ENCODE measurements at places on chromosomes 13 and 19.

GRCh38 chr13:114078461-114079451 lies 53.7 kb downstream of the RASA3 start:
- DNase-seq, result no peak

DNA sequence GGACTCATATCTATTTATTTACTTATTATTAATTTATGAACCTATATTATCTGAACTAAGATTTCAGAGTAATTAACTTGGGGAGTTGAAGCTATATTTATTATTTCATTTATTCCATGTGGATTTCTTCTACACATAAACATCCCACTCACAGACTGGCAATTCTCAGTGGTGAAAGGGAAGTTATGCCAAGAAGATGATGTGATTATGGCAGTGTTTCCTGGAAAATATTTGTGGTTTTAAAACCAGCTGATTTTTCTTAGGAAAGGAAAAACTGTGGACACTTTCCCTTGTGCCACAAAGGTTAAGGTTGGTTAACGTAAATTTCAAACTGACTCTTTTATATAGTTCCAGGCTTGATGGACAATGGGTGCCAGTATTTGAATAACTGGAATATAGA lies 513.1 kb downstream of the SLITRK6 start:
- DNase-seq, result no peak

- DNase-seq, result peak; percentile 75
Measured at GRCh38 chr19:38877781-38878574, at the start of gene RINL. Gene RINL (minus strand): TSS chr19:38878275. CDS start chr19:38876742, 1,533 bp downstream.

DNA sequence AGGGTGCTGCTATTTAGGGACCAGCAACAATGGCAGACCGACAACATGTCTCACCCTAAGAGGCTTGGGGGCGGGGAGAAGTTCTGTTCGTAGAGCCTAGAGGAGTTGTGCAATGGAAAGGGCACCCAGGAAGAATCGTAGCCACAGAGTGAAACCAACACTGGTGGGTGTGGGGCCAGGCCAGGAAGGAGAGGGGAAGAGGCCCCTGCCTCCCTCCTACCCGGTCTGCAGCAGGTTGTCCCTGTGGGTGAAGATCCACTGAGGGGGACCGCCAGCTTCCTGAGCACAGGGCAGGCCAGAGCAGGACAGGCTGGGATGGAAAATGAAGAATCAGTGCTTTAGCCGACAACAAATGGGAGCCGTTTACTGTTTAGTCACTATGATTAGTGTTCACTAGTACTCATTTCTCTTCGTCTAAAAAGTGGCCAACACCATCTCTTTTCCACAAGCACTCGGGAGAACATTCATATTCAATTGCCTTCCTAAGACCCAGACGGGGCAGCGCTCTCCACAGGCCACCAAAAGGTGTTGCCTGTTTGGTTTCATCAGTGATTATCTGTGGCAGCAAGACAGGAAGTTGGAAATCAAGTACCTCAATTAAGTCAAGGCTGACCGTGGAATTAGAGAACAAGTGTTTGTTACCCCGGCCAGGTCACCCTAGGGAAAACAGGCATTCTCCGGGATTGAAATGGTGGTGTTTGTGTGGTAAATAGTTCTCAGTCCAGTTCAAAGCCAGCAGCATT lies 1.1 kb upstream of the ATP11A start:
- DNase-seq, result peak; percentile 46

- no peak for DNase-seq
Measured at GRCh38 chr19:5068233-5069072, 99.5 kb downstream of the KDM4B start.

- DNase-seq, result no peak
Measured at GRCh38 chr13:51155776-51156515, 44.9 kb upstream of the C13orf42 start.

GRCh38 chr13:42401376-42401775 lies 129.4 kb downstream of the AKAP11 start:
- DNase-seq, result no peak

GRCh38 chr19:35206379-35206778 lies 22.2 kb downstream of the FAM187B start:
- DNase-seq, result peak; percentile 85

Measured in CD4-positive, alpha-beta T cell treated with Interleukin-1 beta for 1 hour (primary cell).